ENCODE measurements at places on chromosomes 5 and 9. TPM values are rescaled to one million over a fixed set of nuclear protein-coding genes. Genes with fewer than 3 reads are reported as not detected.

TYRP1 gene
- total RNA-seq: 5.8 TPM

MYMK gene
- not detected for total RNA-seq

SHOC1 gene
- total RNA-seq: 0.15 TPM

PALM2AKAP2 gene
- total RNA-seq: 26.2 TPM

ADAMTS2 gene
- 13.0 TPM for total RNA-seq

IL13 gene
- total RNA-seq: not detected

CDH12 gene
- total RNA-seq: 0.38 TPM

LRRC70 gene
- 1.1 TPM for total RNA-seq
